T-cell (primary cell): ENCODE measurements at places on chromosomes 11 and 22.

DNA sequence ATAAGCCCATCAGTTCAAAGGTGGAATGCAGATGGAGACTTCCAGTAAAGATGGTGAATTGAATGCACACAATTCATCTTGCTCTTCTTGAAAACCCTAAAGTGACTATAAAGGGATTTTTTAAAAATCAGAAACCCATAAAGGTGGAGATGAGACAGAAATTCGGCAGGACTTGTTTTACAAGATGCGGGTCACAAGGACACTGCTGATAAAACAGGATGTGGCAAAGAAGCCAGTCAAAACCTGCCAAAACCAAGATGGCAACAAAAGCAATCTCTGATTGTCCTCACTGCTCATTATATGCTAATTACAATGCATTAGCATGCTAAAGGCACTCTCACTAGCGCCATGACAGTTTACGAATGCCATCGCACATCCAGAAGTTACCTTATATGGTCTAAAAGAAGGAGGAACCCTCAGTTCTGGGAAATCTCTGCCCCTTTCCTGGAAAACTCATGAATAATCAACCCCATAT lies 137.1 kb downstream of the NECTIN1 start:
- DNase-seq: no peak

DNA sequence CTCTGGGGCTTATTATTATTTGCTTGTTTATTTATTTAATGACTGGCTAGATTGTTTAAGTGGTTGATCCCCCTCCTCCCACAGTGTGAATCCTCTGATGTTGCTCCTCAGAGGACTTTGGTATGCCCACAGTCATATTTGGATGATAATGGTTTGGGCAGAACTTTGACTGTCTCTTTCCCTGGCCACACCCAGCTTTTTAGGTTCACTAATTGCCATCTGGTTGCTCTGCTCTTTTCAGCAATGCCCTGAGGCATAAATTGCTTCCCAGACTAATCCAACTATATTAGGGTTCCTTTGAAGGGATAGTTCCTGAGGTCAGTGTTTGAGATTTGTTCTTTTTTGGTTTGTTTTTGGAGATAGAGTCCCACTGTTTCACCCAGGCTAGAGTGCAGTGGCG lies 99.3 kb upstream of the RRM1 start:
- DNase-seq: no peak

DNA sequence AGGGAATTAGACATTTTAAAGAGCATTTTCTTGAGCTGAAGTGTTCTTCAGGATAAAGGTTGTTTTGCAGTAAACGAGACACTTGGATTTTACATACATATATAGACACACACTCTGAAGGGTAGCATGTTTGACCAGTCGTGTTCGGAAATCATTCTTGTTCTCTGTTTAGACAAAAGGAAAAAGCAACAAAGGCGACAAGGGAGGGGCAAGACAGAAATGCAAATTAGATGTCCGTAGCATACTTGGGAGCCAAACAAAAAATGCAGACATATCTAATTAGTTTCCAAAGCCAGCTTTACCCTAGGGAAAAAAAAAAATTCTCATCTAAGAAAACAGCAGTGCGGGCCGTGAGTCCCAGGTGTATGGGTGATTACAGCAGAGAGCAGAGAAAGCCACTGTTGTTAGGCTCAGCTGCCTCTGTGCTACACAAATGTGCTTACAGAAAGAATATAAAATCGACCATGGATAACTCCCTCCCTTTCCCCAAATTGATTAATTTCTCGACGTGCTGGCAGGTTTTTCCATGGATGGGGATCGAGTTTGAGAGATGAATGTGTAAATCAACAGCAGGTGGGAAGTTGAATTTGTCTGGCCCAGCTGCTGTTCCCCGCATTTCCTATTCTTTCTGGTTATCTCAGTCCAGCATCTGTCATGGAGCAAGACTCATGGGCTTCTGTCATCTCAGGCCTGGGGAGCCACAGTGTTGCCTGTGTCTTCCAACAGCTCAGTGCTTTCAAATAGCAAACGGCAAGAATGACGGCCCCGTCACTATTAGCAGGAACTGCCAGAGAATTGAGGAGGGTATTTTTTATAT lies 176.5 kb upstream of the TTC12 start:
- DNase-seq: no peak

DNA sequence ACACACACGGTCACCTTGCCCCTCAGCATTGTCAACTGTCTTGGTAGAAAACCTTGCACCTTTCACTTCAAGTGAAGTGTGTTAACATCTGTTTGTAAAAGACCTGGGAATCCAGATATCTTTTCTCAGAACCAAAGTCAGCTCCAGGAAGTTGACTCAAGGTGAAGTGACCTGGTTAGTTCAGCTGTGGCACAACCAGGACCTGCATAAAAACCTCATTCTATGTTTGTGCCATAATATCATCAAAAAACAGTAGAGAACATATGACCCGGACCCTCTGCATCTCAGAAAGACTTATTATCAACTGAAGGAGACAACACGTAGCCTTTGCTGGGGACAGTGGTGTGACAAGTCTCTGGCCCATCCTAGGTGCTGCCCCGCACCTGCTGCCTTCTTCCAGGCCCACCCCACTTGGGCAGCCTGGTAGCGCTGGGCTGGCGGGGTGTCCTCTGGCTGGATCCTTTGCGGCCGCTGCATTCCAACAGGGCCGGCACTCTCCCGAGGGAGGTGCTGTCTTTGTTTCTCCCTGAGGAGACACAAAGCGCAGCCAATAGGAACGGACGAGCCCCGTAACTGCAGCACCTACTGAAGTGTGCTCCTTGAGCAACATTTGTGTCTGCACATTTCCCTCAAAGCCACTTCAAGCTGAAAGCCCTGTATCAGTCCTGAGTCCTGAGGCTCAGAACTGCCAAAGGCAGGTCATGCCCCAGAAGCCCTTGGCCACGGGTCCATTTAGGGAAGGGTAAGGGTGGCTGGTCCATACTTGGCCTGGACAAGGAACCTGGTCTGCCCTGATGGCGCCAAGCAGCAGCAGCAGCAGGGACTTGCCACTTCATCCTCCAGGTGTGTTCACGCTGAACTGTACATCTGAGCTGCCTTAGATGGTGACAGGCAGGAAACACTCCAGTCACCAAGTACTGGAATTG lies 25.2 kb downstream of the LRRC74B start:
- no peak for DNase-seq

- DNase-seq: no peak
Measured at GRCh38 chr11:72825661-72826060, 11.4 kb downstream of the ATG16L2 start.

- DNase-seq: no peak
Measured at GRCh38 chr11:45432100-45432499, 146.0 kb upstream of the SYT13 start.

DNA sequence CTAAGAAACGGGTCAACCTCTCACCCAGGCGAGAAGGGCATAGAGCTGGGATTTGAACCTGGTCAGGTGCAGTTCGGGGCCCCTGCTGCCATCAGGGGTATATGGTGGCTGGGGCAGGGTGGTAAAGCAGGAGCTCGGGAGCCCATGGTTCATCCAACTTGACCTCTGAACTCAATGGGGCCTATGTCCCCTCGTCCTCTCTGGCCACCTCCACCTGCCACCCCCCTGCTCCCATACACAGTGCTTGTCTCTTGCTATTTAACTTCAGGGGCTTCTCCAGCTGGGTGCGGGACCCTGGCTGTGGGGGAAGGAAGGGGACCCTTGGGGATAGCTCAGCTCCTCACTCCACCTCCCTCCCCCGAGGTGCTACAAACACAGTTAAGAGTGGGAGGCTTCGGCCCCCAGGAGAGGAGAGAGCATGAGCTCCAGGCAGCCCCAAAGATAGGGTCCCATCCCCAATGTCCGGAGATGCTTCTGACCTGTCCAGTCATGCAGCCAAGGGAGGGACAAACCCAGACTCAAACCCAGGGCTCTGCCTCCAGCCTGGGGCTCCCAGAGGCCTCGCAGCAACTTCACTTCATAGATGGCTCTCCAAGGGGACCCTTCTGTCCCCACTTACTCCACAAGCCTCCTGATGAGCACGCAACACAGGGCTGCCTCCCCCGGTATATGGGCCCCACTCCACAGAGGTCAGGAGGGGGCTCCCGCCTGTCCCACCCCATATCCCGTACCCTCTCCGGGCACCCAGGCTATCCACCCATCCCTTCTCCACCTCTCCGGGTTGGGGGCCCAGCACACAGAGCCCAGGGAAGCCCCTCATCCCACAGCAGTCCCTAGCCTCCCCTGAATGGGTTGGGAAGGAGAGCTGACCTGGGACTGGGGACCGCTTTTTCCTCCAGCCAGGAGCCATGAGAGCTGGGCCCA lies 712 bp downstream of the IL2RB start:
- no peak for DNase-seq

- DNase-seq: no peak
Measured at GRCh38 chr11:71335371-71335770, 83.0 kb upstream of the SHANK2 start.

GRCh38 chr11:123707606-123708205 lies 33.8 kb downstream of the ZNF202 start:
- DNase-seq: peak; percentile 59

DNA sequence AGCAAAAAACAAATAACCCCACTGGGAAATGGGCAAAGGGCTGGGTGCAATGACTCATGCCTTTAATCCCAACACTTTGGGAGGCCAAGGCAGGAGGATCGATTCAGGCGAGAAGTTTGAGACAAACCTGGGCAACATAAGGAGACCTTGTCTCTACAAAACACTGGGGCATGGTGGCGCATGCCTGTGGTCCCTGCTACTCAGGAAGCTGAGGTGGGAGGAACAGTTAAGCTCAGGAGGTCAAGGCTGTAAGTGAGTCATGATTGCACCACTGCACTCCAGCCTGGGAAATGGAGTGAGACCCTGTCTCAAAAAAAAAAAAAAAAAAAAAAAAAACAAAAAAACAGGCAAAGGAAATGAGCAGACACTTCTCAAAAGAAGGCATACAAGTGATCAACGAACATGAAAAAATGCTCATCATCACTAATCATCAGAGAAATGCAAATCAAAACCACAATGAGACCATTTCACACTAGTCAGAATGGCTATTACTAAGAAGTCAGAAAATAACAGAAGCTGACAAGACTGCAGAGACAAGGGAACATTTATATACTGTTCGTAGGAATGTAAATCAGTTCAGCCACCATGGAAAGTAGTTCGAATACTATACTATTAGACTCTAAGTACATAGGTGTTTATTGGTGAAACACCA lies 48.2 kb upstream of the SMCO4 start:
- DNase-seq: no peak

GRCh38 chr11:130611791-130612251 lies 163.4 kb downstream of the ADAMTS15 start:
- no peak for DNase-seq

DNA sequence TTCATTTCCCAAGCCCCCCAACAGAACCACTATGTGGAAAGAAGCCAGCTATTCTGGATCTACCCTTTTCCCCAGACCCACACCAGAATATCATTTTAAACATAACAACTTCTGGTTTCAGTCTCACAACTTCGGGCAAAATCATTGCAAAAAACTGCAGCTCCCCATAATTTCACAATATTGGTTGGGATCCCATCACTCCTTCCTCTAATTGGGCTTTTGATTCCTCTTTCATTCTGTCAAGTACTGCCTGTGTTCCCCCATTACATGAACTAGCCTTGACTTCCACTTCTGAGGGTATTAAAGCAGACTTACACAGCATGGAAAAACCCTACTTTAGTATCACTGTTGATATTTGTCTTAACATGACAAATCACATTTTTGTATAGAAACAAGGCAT lies 4.1 kb upstream of the APOL3 start:
- no peak for DNase-seq

GRCh38 chr22:33188326-33188725 lies 130.1 kb upstream of the SYN3 start:
- DNase-seq: no peak

DNA sequence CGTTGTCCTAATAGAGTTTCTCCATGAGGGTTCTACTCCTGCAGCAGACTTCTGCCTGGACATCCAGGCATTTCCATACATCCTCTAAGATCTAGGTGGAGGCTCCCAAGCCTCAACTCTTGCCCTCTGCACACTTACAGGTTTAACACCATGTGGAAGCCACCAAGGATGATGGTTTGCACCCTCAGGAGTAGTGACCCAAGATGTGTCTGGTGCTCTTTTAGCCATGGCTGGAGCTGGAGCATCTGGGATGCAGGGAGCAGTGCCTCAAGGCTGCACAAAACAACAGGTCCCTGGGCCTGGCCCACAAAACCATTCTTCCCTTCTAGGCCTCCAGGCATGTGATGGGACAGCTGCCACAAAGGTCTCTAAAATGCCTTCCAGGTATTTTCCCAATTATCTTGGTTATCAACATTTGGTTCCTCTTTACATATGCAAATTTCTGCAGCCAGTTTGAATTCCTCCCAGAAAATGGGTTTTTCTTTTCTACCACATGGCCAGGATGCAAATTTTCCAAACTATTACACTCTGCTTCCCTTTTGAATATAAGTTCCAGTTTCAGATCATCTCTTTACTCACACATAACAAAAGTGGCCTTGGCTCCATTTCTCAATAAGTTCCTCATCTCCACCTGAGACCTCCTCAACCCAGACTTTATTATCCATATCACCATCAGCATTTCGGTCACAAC lies 69.5 kb upstream of the GNAZ start:
- no peak for DNase-seq

- no peak for DNase-seq
Measured at GRCh38 chr11:95593111-95593510, 196.5 kb downstream of the FAM76B start.

- no peak for DNase-seq
Measured at GRCh38 chr11:1291295-1292017, 18.0 kb downstream of the TOLLIP start.

- DNase-seq: peak; percentile 58
Measured at GRCh38 chr22:26592421-26592891, 2.5 kb upstream of the TPST2 start.

DNA sequence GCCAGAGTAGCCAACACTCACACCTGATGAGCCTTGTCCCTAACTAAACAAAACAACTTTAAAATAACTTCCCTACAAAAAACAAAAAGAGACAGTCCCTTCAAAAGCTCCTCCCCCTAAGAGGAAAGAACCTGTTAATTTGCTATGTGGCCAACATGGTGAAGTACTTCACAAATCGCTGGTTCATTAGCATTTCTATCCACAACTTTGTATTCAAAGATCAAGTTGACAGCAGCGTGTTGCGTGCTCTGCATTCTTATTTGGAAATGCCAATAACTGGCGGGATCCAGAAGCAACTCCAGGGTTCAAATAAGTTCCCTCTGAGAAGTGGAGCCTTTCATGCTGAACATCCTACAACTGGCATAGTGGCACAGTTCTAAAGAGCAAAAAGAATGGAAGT lies 48.6 kb downstream of the CADM1 start:
- DNase-seq: no peak

- peak; percentile 3 for DNase-seq
Measured at GRCh38 chr11:120079750-120080610, 57.9 kb downstream of the TRIM29 start.

- no peak for DNase-seq
Measured at GRCh38 chr11:12724301-12725054, 50.3 kb downstream of the TEAD1 start.

DNA sequence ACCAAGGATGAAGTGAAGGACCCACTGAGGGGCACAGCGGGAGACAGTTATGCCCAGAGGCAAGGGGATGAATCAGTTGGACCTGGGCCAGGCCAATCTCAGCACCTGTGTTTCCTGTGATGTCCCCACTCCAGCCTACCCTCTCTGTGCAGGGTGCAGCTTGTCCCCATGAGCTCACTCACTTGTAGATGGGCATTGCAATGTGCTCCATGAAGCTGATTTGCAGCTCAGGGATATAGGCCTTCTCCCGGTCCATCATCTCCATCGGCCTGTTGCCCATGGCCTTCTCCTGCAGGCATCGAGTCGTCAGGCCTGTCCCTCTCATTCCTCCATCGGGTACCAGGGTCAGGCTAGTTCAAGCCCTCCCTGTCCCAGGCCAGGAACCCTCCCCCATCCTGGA lies 96.2 kb downstream of the PDE2A start:
- DNase-seq: no peak

GRCh38 chr11:33912405-33913361 lies 20.8 kb upstream of the LMO2 start:
- no peak for DNase-seq

- no peak for DNase-seq
Measured at GRCh38 chr22:34783436-34783835, 282.5 kb upstream of the ISX start.
